ENCODE measurements at places on chromosomes 7 and 10.
A peak's percentile ranks its signal among the peaks of the same experiment; 100 is the strongest.

- no peak for DNase-seq
Observed at GRCh38 chr7:135771961-135772638, 23.5 kb upstream of the FAM180A start.

- no peak for DNase-seq
Observed at GRCh38 chr10:59805014-59805413, 51.8 kb upstream of the MRLN start.

- no peak for DNase-seq
Observed at GRCh38 chr7:105990141-105990540, 27.1 kb downstream of the CDHR3 start.

GRCh38 chr7:100865938-100866728, 1.1 kb upstream of the TRIP6 start:
- peak; percentile 77 for DNase-seq

- no peak for DNase-seq
Observed at GRCh38 chr10:90723416-90724068, 134.3 kb downstream of the HTR7 start.

GRCh38 chr7:86966916-86967315, 92.5 kb downstream of the ELAPOR2 start:
- no peak for DNase-seq

- DNase-seq: no peak
Observed at GRCh38 chr7:1543826-1544177, 12.2 kb downstream of the TMEM184A start.

GRCh38 chr10:8360814-8361509, 306.5 kb downstream of the GATA3 start:
- DNase-seq: no peak

DNA sequence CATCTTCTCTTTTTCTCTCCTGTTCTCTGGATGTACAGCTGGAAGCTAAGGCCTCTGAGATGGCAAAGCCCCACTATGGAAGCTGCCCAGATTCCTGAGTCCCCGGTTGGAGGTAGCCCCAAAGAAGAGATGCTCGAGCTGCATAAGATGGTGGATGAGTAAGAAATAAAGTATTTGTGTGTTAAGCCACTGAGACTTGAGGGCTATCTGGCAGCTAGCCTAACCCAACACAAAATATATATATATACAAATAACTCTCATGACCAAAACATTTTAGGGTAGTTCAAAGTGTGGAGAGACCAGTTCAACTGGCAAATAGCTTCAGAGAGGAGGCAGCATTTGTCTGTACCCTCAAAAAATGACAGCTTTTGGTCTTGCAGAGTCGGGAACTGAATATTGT, 72.4 kb upstream of the PDE1C start:
- no peak for DNase-seq

GRCh38 chr10:69334302-69335062, 56.2 kb downstream of the HK1 start:
- no peak for DNase-seq

DNA sequence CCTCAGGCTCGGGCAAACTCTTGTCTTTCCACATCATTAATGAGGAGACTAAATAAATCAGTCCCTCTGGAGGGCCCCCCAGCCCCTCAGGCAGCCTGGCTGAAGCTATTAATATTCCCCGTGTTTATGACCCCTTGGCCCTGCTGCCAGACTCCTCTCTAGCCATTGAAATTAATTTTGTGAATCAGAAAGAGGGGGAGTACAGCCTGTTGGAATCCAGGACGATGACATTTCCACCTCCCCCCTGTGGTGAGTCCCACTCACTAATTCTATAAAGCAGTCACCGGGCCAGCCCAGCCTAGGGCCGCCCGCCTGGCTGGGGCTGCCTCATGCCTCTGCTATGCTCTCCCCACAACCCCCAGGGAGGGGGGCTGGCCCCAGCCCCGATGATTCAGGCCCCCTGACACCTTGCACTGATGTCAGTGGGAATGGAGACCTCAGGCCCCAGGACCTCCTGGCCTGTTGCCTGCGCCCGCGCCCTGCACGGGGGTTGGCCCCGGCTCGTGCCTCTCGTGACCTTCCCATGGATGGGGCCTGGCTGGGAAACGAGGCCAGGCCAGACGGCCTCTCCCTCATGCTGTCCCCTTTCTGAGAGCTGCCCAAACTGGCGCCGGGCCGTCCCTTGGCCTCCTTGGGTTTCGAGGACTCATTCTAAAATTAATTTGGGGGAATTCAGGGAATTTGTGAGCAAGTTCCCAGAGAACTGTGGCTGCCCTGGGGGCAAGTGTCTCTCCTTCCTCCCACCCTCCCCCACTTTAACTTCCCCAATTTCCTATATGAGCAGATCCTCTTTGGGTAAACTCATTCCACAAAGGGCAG, 34.0 kb downstream of the TMEM270 start:
- no peak for DNase-seq

DNA sequence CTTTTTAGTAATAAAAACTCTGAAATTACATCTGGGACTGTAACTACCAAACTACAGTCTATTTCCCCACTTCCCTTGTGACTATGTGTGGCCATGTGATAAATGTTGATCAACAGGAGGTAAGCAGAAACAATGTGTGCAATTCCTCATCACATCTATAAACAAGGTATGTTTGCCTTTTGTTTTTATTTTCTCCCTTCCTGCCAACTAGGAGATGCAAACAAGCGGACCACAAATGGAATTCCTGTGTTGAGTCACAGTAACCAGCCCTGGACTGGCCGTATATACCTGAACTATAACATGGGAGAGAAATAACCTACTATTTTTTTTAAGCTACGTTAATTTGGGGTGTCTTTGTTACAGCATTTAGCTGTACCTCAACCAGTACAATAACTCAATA, 52.5 kb downstream of the SCRN1 start:
- no peak for DNase-seq

GRCh38 chr10:114730291-114730690, 72.2 kb upstream of the ABLIM1 start:
- no peak for DNase-seq

- DNase-seq: no peak
Observed at GRCh38 chr10:100232101-100232500, 2.7 kb upstream of the CHUK start.

- DNase-seq: no peak
Observed at GRCh38 chr7:71457021-71457420, 325.1 kb downstream of the GALNT17 start.

GRCh38 chr10:3426190-3426845, 253.7 kb upstream of the PITRM1 start:
- DNase-seq: no peak

GRCh38 chr10:116300542-116300941, 23.7 kb upstream of the CCDC172 start:
- no peak for DNase-seq

- DNase-seq: no peak
Observed at GRCh38 chr10:103576862-103577261, 83.4 kb downstream of the NEURL1 start.

- DNase-seq: no peak
Observed at GRCh38 chr7:48304641-48305040, 133.4 kb downstream of the ABCA13 start.

Measured in NCI-H1105 (cell line).